ENCODE measurements at places on chromosomes 11 and 22.

DNA sequence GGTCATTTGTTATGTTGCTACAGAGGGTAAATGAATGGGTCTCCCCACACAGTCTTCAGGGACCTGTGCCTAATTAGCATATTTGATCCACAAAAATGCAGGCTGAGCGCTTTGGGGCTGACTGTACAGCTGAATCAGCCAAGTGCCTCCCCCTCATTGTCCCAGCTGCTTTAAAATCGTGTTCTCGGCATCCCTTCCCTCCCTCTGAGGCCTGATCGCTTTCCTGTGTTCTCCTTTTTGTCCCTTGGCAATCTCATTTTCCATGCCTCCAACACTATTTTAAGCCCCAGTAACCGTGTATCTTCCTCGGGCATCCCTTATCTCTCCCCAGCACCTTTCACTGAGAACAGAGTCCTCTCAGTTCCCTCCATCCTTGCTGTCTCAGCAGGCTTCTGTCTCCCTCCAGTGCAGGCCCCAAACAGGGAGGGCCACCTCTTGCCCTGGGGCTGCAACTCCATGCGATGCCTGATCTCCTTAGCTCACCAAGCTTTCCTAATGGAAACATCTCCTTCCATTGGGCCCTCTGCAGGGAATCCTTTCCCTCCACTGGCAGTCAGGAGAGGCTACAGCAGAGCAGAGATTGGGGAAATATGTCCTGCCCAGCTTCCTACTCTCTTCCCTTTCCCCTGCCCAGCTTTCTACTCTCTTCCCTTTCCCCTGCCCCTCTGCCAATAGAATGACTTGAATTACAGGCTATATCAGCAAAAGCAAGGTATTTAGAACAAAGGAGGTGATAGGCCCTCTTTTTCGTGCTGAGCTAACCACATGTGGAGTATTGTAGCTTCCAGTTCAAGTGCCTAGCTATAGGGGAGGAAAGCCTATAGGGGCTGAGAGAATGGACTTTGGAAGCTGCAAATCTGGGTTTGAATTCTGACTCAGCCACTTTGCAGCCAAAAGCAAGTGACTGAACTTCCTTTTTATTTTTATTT lies 13.8 kb downstream of the UQCR10 start:
- peak; percentile 57 for DNase-seq

GRCh38 chr11:28697920-28698827 lies 590.0 kb downstream of the METTL15 start:
- peak; percentile 15 for DNase-seq

GRCh38 chr11:72061739-72062396 lies 18.5 kb downstream of the NUMA1 start:
- no peak for DNase-seq

DNA sequence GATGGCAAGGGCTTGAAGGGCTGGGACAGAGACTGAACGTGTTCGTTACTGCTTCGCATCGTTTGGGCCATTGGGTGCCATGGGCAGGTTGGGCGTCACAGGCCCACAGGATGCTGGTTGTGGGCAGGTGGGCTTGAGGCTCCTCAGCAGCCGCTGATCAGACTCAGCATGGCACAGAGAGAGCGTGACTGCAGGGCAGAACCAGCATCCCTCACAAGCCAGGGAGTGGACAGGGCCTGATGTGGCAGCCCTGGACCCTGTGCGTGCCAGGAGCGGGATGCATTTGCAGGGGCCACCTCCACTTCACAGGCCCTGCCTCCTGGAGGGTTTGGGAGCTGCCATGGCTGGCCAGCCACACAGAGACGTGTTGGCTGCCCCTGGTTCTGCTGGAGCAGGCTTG lies 1228.3 kb downstream of the BRD1 start:
- DNase-seq = no peak

Measured in hematopoietic multipotent progenitor cell treated with erythropoietin and hydrocortisone succinate and interleukin-3 and kit ligand, for 17 days (in vitro differentiated cells).